ENCODE measurements at places on chromosomes 2 and 18.

DNA sequence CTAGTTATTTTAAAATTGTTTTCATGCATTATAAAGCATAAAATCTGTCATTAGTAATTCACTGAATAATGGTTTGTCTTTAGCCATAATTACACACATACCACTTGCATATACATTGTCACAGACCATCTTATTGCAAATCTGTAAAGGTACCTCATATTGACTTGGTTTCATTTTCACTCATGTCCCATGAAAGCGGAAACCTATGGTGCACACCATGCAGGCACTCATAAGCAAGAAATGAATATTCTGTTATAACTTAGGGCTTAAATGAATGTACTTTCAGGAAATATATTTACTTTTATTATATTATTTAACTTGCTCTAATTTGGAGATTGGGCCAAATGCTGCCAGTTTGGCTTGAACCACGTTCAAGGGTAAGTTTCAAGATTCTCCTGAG lies 29.2 kb upstream of the STK17B start:
- DNase-seq, result no peak

- no peak for DNase-seq
Measured at GRCh38 chr2:28616396-28616999, 120.6 kb downstream of the PLB1 start.

DNA sequence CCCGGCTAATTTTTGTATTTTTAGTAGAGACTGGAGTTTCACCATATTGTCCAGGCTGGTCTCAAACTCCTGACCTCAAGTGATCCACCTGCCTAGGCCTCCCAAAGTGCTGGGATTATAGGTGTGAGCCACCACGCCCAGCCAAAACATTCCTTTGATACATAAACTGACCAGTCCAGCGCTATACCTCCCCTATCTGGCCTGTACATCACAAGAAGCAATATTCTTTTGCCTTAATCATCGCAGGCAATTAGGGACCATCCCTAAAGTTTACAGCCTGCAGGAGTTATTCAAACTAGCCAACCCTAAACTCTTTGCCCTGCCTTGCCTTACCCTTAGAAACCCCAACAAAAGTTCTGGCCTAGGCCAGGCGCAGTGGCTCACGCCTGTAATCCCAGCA lies 6.8 kb upstream of the PPM1G start:
- DNase-seq, result no peak

DNA sequence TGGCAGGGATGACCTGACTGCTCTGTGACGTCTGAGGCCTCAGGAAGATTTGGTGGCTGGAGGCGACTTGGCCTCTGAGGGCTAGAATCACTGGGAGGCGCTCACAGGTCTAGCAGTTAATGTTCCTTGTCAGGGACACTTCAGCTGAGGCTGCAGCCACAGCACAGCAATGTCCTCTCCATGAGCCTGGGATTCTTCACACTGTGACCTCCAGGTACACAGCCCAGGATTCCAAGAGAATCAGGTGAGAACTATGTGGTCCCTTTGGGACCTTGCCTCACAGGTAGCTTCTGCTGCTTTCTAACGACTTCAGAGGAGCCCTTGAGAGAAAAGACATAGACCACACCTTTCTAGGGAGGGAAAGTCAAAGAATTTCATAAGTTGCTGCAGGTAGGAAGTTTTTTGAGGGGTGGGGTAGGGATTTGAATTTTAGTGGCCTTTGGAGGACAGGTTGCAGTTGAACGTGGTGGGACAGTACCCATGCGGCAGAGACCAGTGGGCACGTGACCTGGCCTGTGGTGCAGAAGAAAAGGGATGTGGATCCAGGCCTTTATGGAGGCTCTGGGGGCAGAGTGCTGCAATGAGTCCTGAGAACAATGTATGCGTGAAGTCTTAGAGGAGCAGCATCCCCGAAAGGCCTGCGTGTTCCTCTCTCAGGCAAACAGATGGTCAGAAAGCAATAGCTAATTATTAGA lies 86.2 kb downstream of the LYPD1 start:
- DNase-seq, result no peak

GRCh38 chr2:239585422-239585821 lies 184.6 kb upstream of the HDAC4 start:
- DNase-seq, result no peak

DNA sequence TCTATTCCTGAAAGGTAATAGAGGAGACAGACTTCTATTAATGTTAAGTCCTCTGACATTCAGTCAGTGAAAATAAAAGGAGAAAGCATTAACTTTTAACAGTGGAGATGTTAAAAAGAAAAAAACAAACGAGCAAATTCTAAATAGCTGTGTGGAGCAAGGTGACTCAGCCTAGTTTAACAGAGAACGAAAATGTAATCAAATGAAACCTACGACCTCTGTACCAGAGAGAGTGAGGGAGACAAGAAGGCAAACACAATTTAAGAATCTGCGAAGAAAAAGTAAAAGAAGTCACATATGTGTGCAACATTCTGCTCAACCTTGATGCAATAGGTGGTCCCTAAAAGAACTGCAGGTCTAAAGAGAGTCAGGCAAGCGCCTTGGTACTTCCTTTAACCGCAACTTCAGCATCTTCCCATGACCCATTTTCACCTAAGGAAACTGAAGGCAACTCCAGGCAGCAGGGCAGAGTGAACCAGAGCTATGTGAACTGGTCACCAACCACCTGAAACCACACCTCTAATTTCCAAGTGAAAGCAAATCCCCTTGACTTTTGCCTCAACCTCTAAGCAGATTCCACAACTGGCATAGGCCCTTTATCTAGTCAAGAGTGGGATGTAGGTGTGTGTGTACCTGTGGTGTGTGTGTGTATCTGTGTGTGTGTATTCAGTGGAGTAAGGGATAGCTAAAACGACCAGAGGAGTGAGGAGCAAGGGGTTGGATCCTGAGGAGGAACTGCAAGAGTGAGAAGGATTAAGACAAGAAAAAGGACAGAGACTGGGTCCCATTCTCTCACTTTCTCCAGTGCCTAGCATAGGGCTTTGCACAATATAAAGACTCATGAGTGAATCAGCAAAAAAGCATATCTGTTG lies 43.0 kb downstream of the FIGN start:
- no peak for DNase-seq

DNA sequence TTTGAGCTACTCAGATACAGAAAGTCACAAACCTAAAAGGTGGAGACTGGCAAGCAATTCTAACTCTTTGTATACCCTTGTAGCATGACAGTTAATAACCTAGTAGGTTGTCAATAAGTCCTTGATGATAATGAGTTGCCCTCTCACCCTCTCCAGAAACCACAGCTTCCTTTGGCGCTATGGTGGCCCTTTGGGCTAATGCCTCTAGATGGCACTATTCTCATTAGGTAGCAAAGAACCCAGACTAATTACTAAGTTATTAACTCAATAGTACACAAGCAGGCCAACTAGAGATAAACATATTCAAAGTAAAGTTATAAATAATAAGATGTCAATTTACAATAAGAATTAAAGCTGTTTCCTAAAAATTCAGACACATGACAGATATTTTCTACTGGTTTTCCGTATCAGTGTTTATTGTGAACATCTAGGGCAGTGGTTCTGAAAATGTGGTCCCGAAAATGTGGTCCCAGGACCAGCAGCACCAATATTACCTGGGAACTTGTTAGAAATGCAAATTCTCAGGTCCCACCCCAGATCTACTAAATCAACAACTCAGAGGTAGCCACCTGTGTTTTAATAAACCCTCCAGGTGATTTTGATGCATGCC lies 41.1 kb downstream of the LDAH start:
- no peak for DNase-seq

DNA sequence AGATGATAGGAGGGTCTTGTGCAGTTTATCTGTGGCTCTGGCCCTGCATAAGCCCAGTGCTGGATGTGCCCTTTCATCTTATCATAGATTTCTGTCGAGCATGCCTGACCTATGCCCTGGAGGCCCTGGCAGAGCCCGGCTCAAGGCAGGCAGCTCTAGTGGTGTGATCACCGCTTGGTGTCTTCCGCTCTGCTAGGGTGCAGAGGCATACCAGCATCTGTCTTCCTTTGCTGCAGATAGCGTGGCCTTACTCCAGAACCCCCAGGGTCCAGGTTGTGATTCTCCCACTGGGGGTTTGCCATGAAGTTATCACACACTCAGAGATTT lies 13.7 kb upstream of the TRAF3IP1 start:
- no peak for DNase-seq
